ENCODE measurements at places on chromosomes 1 and 21. TPM values are rescaled to one million over a fixed set of nuclear protein-coding genes. Genes with fewer than 3 reads are reported as not detected.
A peak's percentile ranks its signal among the peaks of the same experiment; 100 is the strongest.

CDK11B gene
- total RNA-seq, result 19.1 TPM

LRRC39 gene
- 2.4 TPM for total RNA-seq

ESPN gene
- not detected for total RNA-seq

KIF21B gene
- total RNA-seq, result 4.2 TPM

CRB1 gene
- not detected for total RNA-seq

CLIC6 gene
- 2.8 TPM for total RNA-seq

DNA sequence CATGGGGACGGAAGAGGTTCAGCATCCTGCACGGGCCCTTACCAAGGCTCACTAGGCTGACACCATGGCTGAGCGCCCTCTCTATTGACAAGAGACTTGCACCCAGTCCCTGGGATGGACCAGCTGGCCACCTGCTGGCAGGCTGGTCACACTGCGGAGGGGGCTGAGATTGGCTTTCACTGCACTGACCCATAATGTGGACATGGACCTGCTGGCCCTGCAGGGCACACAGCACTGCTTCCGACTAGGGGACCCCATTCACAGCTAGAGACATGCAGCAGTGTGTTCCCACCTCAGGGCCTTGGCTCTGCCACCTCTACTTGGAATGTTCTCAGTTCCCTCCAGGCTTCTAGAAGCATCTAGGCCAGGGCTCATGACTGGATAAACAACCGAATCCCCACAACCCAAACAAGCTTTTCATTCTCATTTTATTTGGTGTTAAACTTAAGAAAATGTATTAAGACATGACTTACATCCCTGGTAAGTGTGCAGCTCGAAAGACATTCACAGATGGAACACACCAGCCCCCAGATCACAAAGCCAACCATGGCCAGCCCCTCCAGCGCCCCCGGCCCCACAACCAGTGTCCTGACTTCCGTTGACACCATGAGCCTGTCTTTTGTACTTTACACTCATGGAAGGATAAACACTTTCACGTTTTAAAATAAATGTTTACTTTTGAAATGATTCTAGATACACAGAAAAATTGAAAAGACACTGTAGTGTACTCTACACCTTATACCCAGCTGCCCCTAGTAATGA lies 9.3 kb upstream of the SRARP start:
- H3K4me1 ChIP-seq, result no peaks in the 10 kb centered on the region
- H3K27ac ChIP-seq, result no peak overlapping the region
- H3K27me3 ChIP-seq, result no peaks in the 10 kb centered on the region
- DNase-seq, result no peak
- no peaks in the 10 kb centered on the region for H3K36me3 ChIP-seq
- no peak overlapping the region for H3K4me3 ChIP-seq

DNA sequence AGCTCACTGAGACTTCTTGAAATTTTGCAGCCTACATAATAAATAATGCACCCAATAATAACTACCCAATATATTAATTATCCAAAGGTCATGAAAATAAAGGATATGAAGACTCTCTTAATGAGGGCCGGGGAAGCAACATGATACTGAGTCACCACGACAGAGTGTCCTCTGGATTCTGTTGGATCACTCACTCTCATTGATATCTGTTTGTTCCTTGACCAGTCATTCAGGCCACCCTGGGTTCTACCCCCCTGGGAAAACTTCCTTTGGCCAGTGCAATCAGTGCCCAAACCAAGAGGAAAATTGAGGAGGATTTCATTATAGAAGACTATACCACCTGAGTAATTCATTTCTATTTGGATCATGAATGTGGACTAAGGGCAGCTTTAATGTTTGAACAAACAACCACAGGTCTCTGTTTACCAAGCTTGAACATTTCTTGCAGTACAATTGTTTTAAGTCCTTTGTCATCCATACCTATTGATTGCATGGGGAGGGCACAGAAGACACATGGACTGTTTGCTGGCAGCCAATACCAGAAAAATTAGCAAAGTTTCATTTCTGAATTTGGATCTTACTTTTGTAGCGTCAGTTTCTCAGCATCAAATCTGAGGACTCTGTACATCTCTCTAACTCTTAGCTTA lies 137.2 kb upstream of the FGGY start:
- no peaks in the 10 kb centered on the region for H3K27me3 ChIP-seq
- H3K36me3 ChIP-seq, result no peaks in the 10 kb centered on the region
- H3K4me1 ChIP-seq, result peaks cover 8% of the 10 kb centered on the region
- DNase-seq, result no peak

DNA sequence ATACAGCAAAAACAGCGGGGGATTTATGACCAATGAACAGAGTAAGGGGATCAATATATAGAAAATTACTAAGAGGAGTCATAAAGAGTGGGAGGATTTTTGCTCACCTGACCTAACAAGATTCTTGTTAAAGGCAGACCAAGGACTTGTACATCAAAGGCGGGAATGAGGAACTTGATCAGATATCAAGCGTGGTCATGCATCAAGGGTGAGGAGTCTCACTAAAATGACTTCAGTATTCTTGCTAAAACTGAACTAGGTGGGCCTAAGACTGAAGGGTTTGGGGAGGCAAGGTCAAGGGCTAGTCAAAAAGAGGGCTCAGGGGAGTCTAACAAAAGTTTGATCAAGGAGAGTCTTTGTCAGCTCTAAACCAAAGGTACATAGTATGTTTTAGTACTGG lies 2.1 kb downstream of the MOV10 start:
- no peaks in the 10 kb centered on the region for H3K27me3 ChIP-seq
- DNase-seq, result no peak
- H3K4me1 ChIP-seq, result peaks cover 11% of the 10 kb centered on the region
- no peaks in the 10 kb centered on the region for H3K36me3 ChIP-seq
- H3K27ac ChIP-seq, result no peak overlapping the region
- H3K4me3 ChIP-seq, result no peak overlapping the region

- no peaks in the 10 kb centered on the region for H3K27me3 ChIP-seq
- H3K27ac ChIP-seq, result no peak overlapping the region
- no peak for DNase-seq
- peak overlapping the region; percentile 77 for H3K4me3 ChIP-seq
Observed at GRCh38 chr1:107142140-107142542, 1.3 kb downstream of the NTNG1 start.

GRCh38 chr1:54353959-54354358 lies 52.2 kb downstream of the SSBP3 start:
- no peaks in the 10 kb centered on the region for H3K4me1 ChIP-seq
- H3K4me3 ChIP-seq, result no peak overlapping the region
- H3K27ac ChIP-seq, result no peak overlapping the region
- H3K36me3 ChIP-seq, result no peaks in the 10 kb centered on the region

- no peak overlapping the region for H3K27ac ChIP-seq
- no peak for DNase-seq
- H3K27me3 ChIP-seq, result no peaks in the 10 kb centered on the region
- peaks cover 29% of the 10 kb centered on the region for H3K36me3 ChIP-seq
Observed at GRCh38 chr1:30955448-30956015, 47.0 kb upstream of the SDC3 start.

DNA sequence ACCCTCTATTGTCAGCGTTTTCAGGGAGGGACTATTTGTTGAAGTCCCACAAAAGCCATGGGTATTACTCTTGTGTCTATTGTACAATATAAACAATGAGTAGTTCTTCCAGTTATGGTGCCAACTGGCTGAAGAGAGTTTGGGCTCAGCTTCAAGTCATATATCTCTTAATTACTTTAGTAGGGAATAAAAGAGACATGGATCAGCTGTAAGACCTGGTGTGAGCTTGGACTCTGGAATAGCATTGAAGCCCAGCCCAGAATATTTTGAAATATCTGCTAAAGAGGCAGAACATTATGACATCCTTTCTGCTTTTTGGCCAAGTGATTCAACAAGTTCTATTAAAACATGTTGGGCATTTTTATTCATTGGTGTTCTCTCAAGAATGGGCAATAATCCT lies 224.9 kb downstream of the BACH1 start:
- no peak for DNase-seq
- H3K27me3 ChIP-seq, result no peaks in the 10 kb centered on the region
- H3K4me1 ChIP-seq, result no peaks in the 10 kb centered on the region
- H3K4me3 ChIP-seq, result no peak overlapping the region
- no peak overlapping the region for H3K27ac ChIP-seq

DNA sequence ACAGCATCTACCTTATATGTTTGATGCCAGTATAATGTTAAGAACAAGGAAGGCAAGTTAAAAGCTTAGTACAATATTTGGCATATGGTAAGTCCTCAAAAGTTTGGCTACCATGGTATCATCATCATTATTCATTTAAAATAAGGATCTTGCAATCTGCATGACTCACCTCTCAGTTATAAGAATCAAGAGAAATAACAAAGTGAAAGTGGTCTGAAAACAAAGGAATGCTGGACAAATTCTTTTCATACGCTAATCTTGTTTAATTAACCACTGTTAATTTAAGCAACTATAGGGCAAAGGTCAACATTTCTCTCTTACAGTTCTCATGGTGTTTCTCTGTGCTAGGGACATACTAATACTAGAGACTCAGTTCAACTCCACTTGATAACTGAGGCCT lies 13.0 kb upstream of the CLDN19 start:
- no peak overlapping the region for H3K4me3 ChIP-seq
- DNase-seq, result no peak
- H3K27ac ChIP-seq, result no peak overlapping the region
- H3K36me3 ChIP-seq, result peaks cover 72% of the 10 kb centered on the region

DNA sequence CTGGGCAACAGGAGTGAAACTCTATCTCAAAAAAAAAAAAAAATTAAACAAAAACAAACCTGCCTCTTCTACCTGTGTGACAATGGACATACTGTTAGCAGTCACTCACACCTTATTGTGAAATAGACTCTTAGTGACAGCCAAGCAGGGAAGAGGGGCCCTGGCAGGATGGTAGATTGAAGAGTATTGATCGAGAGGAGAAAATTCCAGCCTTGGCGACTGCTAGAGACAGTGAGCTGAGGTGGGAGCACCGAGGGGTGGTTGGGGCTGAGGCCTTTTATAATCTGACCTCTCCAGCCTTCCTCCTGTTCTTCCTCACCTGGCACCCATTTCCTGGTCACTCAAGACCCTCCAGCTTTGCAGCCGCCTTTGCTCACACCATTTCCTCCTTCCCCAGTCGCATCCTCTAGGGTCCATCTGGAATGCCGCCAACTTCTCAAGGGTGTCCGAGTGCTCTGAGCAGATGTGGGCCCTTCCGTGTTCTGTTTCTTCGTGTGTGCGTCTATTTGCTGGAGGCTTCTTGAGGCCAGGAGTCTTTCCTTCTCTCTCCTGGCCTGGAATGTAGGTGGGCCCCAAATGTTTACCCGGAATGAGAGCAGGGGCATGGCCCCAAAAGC lies 196.9 kb upstream of the TMEM51 start:
- H3K27ac ChIP-seq, result no peak overlapping the region
- H3K36me3 ChIP-seq, result peaks cover 5% of the 10 kb centered on the region
- H3K4me3 ChIP-seq, result no peak overlapping the region
- DNase-seq, result no peak

- peaks cover 20% of the 10 kb centered on the region for H3K4me1 ChIP-seq
- H3K27ac ChIP-seq, result no peak overlapping the region
Observed at GRCh38 chr1:212862111-212862690, 4.1 kb downstream of the FLVCR1 start.

- DNase-seq, result no peak
- H3K4me3 ChIP-seq, result no peak overlapping the region
- H3K27me3 ChIP-seq, result no peaks in the 10 kb centered on the region
- H3K27ac ChIP-seq, result no peak overlapping the region
Observed at GRCh38 chr21:37987668-37988067, 71.4 kb upstream of the KCNJ6 start.

DNA sequence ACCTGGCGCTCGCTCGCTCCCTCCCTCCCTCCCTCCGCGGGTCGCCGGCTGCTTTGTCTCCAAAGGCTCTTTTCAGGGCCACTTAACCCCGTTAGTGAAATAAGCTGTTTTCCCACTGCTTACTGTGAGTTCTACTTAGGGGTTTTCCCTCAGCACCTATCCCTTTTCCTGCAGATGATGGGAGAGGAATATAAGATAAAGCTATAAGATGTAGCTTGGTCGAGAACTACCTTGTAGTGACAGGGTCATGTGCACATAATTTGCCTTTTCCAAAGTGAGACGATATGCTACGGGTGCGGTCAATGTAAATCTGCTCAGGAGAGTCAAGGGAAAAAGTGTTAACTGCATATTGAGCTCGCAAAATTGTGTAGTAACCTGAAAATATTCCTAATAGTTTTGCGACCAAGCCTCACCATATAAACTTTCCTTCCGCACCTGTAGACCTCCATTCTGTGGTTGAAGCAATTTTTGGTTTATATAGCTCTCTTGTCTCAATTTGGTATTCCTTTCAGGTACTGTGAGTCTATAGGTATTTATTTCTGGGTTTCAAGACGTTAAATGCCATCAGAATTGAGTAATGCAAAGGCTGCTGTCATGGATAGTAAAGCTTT lies 55.8 kb upstream of the BOLA1 start:
- no peaks in the 10 kb centered on the region for H3K36me3 ChIP-seq
- DNase-seq, result no peak
- H3K4me3 ChIP-seq, result peak overlapping the region; percentile 71
- no peaks in the 10 kb centered on the region for H3K27me3 ChIP-seq
- peak overlapping the region; percentile 77 for H3K27ac ChIP-seq

DNA sequence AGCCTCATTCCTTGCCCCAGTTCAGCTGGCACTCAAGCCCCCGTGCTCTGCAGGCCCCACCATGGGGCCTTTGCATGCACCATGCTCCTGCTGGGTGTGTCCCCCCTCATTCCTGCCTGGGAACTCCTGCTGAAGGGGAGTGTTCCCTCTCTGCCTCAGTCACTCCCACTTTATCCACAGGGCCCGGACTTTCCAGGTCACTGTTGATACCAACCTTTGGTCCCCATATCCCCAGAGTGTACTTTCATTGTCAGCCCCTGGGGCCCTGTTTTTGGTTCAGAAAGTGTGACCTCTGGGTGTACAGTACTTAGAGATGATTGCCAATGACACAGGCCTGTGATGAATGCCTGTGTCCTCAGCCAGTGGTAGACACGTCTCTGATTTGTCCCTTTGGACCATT lies 2.9 kb downstream of the TTC22 start:
- no peaks in the 10 kb centered on the region for H3K27me3 ChIP-seq
- peaks cover 3% of the 10 kb centered on the region for H3K4me1 ChIP-seq
- no peak overlapping the region for H3K4me3 ChIP-seq
- H3K36me3 ChIP-seq, result no peaks in the 10 kb centered on the region

GRCh38 chr1:145978854-145979745 lies 14.6 kb downstream of the POLR3GL start:
- H3K4me3 ChIP-seq, result peak overlapping the region; percentile 68
- no peaks in the 10 kb centered on the region for H3K36me3 ChIP-seq
- peak; percentile 94 for DNase-seq
- H3K27me3 ChIP-seq, result no peaks in the 10 kb centered on the region
- H3K27ac ChIP-seq, result peak overlapping the region; percentile 98

Data from thoracic aorta (tissue), 2 donors.